Stimulated activated CD4-positive, alpha-beta T cell treated with anti-CD3 and anti-CD28 coated beads, Interleukin-1b, Interleukin-23, amount 100 ng/mL, for 24 hours (primary cell): ENCODE measurements at places on chromosomes 1 and 21.

DNA sequence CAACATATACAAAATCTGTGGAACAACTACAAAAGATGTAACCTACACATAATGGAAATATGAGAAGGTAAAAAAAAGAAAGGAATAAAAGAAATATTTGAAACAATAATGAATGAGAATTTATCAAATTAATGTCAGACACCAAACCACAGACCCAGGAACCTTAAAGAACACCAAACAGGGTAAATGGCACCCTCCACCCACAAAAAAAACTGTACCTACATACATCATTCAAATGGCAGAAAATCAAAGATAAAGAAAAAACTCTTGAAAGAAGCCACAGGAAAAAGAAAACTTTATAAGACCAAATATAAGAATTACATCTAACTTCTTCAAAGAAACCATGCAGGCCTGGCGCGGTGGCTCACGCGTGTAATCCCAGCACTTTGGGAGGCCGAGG is 54.0 kb downstream of the IL12RB2 start:
- DNase-seq, result no peak

DNA sequence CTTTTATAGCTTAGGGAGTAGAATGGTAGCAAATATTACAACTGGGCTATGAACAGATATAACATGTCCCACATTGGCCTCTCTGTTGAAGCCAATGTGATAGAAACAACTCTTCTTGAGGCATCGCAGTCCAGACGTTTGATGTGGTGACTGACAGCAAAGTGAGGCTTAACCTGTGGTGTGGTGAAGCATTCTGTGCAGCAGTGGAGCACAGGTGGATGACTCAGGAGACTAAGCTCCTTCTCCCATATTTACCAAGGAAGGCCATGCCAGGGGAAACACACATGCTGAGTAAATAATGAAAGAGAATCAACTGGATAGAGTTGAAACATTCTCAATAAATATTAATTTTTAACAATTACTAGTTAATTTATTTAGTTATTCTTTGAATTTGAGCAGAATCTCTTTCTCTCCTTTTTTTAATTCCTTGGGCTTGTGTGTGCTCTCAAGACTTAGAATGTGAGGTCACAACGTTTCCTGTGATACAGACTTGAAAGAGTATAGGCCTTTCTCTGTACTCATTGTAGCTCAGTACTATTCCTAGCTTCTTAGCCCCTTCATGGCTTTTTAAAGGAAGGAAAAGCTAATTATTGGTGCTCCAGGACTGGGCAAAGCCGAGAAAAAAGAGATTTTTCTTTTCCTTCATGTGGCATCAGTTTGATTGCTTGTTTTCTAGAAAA is 17.6 kb downstream of the CRB1 start:
- no peak for DNase-seq

DNA sequence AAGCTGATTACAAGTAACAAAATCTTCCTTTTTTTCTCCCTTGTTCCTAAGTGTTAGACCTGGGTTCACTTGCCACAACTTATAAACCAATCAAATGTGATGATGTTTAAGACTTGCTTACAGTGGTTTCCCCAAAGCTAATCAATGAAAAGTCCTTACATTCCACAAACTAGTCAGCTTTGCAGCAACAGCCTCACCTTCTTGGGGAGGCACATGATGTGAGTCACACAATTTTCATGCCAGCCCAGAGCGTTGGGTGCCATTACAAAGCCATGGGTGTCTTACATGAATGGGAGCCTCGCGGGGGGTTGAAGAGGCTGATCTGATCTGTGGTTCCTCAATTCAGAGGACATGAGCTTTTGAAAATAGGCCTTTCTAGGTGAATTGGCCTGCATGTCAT is 91.6 kb upstream of the UBE2U start:
- no peak for DNase-seq

DNA sequence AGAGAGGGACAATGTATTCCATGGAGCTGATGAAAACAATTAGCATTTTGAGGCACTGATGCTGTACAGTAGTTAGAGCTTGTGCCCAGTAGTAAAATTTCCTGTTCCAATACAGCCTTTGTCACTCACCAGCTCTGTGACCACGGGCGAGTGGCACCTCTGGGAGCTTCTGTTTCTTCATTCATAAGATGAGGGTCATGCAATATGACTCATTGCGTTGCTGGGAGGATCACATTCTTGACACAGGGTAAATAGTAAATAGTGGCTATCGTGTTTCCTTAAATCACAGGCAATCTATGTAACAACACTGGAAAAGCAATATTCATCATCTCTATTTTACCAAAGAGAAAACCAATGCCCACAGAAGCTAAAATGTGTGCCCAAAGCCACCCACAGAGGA is 4.5 kb upstream of the LRRC52 start:
- no peak for DNase-seq

- DNase-seq, result no peak
Observed at GRCh38 chr1:85830837-85831236, 122.6 kb upstream of the ZNHIT6 start.

- no peak for DNase-seq
Observed at GRCh38 chr1:211648336-211648735, 27.1 kb downstream of the NEK2 start.

DNA sequence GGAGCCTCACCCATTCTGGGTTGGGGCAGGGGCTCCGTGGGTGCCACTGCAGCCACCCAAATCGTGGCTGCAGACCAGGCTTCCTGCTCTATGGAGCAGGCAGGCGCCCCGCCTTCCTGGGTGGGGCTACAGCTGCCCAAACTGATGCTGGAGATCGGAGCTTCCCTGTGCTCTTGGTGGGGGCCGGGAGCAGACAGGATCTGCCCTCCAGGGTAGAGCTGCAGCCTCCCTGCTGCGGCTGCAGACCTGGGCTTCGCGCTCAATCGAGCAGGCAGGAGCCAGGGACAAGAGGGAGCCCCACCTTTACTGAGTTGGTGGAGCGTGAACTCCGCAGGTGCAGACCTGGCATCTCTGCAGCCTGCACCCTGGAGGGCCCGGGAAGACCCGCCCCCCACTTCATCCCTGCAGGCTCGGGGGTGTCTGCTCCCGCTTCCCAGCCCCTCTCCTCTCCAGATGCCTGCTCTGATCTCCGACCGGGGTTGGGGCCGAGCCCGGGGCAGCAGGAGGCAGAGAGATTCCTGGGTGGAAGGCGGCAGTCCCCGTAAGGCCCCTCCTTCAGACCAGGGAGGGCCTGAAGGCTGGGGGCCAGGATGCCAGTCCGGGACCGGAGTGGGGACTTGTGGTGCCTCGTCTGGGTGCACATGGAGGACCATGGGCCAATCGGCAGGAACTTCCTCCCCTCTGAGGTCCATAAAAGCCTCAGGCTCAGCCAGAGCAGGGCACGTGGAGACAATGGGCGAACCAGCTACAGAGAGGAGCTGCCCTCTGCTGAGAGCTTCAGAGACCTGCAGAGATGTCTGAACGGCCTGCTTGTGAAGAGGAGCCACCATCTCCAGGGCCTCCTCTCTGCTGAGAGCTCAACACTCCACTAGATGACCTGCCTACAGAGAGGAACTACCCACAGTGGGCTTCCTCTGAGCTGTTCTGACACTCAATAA is 359.3 kb downstream of the SMYD3 start:
- DNase-seq, result no peak

DNA sequence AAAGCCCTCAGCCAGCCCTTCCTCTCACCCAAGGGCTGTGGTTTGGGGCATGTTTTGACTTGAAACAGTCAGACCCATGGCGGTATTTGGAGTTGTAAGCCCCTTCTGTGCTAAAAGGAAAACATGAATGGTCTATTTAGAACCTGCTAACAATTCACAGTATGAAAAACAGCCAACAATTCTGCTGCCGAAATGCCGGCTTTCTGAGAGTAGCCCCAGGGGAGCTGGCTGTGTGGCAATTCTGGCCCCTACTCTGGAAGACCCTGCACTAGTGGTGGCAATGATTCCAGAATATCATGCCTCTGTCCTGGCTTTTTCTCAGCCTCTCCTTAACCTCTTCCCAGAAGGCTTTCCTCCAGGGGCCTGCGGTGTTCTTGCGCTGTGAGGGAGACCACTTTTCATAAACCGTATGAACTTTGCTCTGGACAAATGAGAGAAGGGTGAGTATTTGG is 118.7 kb downstream of the EDEM3 start:
- DNase-seq, result no peak

- no peak for DNase-seq
Observed at GRCh38 chr1:15457585-15457984, 1.1 kb downstream of the CELA2A start.

DNA sequence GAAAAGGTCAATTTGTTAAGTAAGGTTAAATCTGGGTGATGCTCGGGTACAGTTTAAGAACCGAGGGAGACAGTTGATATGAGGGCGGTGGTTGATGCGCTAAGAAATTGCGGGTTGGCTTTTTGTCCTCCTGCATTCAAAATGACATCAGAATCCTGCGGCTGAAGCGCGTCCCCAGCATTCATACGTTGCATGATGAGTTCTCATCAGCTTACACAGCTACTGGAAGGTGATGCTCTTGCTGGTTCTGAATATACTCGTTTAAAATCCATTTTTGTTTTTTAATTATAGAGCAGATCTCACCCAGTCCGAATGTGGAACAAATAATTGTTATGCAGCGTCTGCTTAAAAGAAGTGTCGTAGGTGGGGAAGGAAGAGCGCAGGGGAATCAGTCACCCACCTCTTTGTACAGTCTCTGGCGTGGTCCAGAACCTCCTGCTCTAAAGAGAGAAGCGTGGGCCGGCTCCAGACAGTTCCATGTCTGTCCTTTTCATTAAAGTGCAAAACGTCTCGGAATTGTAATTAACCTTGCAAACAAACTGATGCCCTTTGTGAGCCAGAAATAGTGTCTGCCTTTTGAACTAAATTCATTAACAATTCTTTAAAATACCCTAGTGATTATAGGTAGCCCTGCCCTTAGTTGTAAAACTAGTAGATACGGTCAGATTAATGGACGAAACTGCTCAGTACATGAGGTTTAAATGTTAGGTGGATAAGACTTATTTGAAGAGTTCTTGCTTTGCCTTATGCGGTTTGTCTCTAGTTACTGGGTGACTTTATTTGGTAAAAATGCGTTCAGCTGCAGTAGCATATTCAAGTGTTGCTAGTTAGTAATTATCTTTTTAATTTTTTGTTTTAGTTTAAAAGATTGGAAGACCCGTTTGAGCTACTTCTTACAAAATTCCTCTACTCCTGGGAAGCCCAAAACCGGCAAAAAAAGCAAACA is 741 bp downstream of the RGS2 start:
- no peak for DNase-seq

DNA sequence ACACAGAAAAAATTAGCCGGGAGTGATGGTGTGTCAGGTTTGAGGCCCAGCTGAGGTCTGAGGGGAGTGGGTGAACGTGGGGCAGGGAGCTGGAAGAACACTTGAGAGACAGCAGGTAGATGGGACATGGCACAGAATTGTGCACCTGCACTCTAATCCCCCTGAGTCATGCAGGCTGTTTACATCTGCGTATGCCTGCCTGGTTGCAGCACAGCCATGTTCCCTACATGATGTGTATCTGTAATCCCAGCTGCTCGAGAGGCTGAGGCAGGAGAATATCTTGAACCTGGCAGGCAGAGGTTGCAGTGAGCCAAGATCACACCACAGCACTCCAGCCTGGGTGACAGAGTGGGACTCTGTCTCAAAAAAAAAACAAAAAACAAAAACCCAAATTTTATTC is 44.8 kb downstream of the ATP5PO start:
- DNase-seq, result no peak

- no peak for DNase-seq
Observed at GRCh38 chr1:45355683-45356082, 15.4 kb upstream of the MUTYH start.

GRCh38 chr1:156508205-156508954 is 7.8 kb upstream of the MEF2D start:
- no peak for DNase-seq

DNA sequence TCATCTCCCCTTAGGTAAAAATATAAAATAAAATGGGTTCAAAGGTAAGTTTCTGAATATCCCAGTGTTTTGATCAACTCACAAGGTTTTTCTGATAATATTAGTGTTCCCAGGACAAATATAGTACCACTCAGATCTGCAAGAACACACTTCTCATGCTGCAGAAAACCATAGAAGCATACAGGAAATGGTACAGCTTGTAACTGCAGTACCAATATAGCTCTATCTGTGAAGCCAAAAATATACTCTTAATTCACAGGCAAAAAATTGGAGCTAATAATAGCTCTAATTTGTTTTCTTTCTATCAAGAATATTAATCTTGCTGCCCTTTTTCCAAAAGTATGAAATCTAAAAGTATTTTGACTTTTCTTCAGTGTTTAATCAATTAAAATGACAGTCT is 13.2 kb downstream of the VPS45 start:
- no peak for DNase-seq

DNA sequence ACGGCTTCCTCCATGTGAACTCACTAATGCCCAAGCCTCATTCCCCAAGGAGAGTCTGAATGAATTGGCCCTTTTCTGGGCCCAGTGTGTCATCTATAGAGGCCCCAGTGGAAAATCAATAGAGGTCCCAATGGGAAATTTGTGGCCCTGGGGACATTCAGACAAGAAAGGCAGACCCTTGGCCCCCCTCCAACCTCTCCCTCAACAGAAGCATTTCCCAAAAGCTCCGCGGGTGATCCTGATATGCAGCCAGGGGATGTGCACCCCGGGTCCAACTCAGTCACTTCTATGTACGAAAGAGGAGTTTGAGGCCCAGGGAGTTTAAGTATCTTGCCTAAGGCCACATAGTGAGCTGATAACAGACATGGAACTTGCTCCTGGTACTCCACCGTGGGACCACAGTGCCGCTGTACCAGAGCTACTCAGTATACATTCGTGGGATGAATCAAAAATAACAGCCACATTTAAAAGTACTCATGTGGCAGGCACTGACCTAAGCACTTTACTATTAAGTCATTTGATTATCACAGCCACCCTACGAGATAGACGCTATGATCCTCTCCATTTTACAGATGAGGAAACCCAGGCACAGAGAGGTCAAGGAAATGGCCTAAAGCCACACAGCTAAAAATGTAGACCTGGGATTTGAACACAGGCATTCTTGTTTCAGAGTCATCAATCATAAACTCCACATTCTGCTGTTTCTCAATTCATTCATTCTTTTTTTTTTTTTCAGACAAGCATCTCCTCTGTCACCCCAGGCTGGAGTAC is 8.5 kb downstream of the EPHA2 start:
- no peak for DNase-seq

- DNase-seq, result no peak
Observed at GRCh38 chr1:83023212-83023611, 975.7 kb downstream of the TTLL7 start.

DNA sequence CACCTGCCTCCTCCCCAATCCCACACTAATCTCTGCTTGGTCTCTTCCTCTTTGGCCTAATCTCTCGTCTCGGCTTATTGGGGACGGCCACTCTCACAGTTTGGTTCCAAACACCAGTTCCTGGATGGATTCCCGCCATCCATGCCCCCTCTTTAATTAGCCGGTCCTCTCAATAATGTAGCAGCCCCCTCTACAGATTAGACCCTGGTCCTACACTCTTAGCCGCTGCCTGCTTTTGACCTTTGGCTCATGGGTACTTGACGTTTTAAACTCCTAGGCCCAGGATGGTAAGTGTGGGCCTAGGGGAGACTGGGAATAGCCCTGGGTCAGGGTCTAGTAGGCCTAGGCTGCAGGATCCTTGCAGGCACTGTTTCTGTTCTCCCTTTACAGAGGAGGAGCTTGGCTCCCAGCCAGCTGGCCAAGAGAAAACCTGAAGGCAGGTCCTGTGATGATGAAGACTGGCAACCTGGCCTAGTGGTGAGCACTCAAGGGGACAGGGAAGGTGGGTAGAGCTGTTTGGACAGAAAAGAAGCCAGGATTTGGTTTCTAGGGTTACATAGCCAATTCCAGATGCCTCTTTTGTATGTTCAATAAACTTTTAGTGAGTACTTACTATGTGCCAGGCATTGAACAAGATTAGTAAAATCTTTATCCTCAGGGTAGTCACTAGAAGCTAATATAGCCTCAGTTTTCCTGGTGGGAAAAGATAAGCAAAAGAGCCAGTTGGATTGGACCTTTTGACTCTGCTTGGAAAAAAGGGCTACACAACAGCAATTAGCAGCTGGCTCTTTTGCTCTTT is 758 bp downstream of the RAD54L start:
- no peak for DNase-seq
